ENCODE measurements at places on chromosomes 5 and 9. TPM values are rescaled to one million over a fixed set of nuclear protein-coding genes. Genes with fewer than 3 reads are reported as not detected.

DNA sequence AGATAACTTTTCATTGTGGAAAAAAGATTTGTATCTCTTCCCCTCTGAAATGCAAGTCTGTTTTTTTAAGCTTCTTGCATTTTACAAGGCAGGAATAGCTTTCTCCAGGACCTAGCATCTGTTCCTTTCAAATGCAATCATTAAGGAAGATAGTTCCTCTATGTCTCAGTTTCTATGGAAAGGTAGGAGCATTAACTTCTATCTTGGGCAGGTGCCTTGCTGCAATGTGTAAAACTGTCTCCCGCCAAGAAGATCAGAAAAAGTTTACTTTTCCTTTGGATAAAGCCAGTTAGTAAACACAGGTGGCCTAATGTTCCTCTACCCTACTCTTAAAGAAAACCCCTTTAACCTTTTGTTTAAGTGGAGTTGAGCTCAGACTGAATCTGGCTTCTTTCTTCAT is 560.6 kb upstream of the CYLC2 start:
- DNase-seq: no peak

- peak; percentile 35 for DNase-seq
Measured at GRCh38 chr5:97266576-97266975, 83.5 kb upstream of the RIOK2 start.

DNA sequence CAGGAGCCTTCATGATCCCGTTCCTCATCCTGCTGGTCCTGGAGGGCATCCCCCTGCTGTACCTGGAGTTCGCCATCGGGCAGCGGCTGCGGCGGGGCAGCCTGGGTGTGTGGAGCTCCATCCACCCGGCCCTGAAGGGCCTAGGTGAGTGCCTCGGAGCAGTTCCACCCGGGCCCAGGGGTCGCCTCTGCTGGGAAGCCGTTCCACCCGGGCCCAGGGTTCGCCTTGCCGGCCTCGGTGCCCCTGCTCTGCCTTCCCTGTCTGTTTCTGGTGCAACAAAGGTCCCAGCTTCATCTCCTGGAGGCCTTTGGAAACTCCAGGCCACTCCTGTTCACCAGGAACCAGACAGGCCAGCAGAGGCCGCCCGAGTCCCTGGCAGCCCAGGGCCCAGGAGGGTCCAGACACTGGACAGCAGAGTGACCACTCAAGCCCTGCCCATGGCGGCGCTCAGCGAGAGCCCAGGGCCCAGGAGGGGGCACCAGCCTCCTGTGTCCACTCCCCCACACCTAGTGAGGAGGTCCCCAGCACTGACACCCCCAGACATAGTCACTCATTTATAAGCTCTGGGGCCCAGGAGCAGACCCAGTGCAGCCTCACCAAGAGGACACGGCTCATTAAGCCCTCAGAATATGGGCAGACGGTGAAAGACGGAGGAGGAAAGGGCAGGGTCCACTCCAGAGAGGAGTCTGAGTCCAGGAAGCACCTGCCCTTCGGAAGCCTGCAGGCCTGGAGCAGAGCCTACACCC is 7.5 kb downstream of the SLC6A19 start:
- no peak for DNase-seq

- no peak for DNase-seq
Measured at GRCh38 chr9:69386651-69387050, 61.6 kb downstream of the ENTREP1 start.

- DNase-seq: no peak
Measured at GRCh38 chr9:8600914-8601680, 801.5 kb upstream of the DMAC1 start.

GRCh38 chr5:168192120-168192519 is 99.3 kb upstream of the WWC1 start:
- no peak for DNase-seq

- peak; percentile 36 for DNase-seq
Measured at GRCh38 chr9:129676975-129677374, 11.5 kb downstream of the PRRX2 start.

The BHMT2 gene
- 3.0 TPM for total RNA-seq

The IFNA13 gene
- total RNA-seq: not detected

The EFNA5 gene
- 20.8 TPM for total RNA-seq
